ENCODE measurements at places on chromosomes 2 and 18.

DNA sequence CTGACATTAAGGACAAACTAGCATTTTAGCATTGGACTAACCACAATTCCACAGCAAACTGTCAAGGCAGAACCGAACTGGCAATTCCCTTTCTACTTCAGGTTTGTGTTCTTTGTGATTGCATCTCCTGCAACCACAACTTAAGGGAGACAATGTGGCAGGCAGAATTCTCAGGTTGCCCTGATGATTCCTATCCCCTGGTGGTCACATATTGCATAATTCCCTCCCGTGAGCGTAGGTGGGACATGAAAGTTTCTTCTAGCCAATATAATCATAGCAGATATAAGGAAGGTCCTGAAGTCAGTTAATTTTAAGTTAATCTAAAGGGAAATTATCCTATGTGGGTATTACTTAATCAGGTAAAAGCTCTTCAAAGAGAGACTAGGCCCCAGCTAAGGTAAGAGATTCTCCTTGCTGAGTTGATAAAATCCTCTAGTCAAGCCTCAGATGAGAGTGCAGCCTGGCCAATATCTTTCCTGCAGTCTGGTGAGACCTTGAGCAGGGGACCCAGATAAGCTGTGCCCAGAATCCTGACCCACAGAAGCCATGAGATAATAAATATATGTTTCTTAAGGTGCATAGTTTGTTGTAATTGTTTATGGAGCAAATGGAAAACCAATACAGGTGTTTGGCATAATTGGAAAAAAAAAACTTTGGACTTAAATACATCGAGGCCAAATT is 45.9 kb upstream of the TNP1 start:
- DNase-seq = no peak

DNA sequence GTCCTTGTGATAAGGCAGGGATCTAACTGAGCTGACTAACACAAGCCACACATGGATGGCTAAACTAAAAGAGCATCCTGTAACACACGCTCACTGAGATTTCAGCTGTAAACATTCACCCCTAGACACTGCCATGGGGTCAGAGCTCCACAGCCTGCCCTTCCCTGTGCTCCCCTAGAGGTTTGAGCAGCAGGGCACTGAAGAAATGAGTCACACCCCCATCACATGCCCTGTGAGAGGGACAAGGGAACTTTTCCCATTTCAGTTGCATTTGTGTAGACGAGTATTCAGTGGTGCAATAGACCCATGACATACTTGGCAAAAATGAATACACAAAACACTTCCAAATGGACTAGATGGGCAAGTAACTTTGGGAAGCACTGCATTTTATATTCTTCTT is 402.4 kb upstream of the LRRTM1 start:
- DNase-seq = no peak

DNA sequence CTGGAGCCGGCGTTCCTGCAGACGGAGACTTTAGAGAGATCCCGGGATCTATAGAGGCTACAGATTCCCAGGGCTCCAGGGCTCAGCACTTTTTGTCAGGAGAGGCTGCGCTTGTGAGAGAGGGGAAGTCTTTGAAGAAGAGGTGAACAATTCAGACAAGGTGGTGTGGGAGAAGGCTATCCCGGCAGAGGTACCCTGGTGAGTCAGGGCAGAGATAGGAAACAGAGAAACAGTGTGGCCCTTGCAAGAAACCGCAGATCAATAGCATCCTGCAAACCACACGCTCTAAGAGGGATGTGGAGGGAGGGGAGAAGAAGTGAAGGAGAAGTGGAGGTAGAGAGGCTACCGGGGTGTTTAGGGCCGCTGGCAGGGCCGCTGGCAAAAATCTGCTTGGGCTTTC is 160.5 kb upstream of the APCDD1 start:
- DNase-seq = no peak

DNA sequence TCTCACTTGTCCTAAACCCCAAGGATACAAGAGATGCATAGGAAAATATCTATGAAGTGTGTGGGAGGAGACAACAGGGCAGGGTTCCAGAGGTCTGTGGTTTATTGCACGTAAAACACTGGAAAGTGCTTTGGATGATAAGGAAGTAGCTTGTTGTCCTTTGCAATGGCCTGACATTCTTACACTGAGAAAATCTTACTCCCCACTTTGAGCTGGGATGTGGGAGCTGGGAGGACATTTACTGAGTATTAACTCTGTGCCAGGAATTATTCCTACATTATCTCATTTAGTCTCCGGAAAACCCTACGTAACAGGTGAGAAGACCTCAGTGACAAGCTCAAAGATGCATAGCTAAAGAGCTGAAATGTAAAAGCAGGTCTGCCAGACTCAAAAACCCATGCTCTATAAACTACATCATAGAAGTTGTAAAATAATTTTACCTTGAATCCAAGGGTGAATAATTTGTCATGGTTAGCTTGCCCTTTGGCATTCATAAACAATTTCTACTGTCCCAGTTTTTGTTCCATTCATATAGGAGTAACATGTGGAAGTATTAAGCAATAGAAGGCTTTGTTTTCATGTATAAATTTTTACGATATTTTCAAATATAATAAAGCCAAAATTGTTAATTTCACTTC is 9.2 kb upstream of the GALNT3 start:
- DNase-seq = no peak

GRCh38 chr2:26235089-26235488 is 9.3 kb downstream of the HADHA start:
- no peak for DNase-seq

GRCh38 chr18:21129566-21130216 is 18.1 kb upstream of the ROCK1 start:
- no peak for DNase-seq

GRCh38 chr2:10790228-10790973 is 22.2 kb downstream of the PDIA6 start:
- no peak for DNase-seq

- no peak for DNase-seq
Measured at GRCh38 chr2:6952101-6952500, 34.9 kb downstream of the RNF144A start.

DNA sequence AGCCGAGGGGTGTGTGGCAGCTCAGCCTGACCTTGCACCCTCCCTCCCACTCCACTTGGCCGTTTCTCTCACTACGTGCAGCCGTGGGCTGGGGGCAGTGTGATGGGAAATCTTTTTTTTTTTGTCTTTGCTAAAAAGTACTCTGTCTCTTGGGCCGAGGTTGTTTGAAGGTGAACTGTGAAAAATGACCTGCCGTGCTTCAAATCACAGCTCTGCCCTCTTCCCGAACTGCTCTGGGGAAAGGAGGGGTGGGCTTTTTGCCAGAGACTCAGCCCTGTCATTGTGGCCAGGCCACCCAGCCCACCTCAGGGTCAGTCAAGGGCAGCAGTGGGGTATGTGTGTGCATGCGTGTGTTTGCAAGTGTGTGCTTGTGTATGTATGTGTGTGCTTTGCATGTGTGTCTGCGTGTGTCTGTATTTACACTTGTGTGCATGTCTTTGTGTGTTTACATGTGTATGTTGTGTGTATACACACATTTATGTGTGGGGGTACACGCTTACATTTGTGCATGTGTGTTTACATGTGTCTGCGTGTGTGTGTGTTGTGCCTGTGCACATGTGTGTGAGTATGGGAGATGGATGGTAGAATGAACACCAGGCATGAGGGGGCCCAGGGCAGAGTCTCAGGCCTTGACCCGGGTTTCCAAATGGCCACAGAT is 61.3 kb upstream of the HAAO start:
- DNase-seq = no peak

GRCh38 chr2:159744363-159744762 is 32.1 kb downstream of the MARCHF7 start:
- DNase-seq = no peak

DNA sequence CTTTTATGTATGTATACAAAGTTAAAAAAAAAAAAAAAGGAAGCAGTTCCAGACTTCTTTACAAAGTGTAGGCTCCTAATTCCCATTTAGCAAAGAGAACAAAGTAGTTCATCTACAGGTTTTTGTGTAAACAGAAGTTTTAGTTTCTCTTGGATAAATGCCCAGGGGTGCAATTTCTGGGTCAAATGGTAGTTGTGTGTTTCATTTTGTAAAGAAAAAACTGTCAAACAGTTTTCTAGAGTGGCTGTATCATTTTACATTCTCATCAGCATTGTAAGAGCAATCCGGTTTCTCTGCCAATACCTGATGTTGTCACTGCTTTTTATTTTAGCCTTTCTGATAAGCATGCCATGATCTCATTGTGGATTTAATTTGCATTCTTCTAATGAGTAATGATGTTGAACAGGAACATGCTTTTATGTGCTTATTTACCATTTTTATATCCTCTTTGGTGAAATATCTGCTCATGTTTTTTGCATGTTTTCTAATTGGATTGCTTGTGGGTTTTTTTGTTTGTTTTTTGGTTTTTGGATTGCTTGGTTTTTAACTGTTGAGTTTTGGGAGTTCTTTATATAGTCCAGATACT is 16.6 kb upstream of the PSME4 start:
- DNase-seq = peak; percentile 80

DNA sequence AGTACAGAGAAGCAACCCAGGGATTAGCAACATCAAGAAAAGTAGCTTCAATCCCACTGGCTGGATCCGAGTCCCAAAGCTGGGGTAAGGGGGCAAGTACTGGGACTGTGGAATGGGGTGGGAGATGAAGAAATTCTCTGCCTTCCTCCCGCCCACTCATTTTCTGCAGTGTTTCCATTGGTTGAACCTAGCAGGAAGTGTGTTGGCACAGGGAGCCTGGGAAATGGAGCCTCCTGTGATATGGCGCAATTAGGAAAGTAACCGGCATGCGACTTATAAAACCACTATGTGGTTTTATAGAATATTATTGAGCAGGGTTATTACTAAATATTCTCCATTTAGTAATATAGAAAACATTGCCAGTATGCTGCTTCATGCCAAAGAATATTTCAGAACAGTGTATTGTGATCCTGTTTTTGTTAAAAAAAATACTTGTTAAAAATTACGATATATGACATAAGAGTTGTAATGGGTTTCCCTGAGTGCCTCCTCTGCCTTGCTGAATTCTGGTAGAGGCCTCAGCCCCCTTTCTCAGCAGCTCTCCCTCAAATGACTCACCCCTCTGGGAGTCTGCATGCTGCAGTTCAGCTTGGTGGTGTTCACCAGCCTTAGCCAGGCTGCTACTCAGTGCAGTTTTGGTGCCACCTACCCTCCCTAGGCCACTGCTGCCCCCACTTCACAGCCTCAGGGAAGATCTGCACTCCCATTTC is 60.5 kb downstream of the HK2 start:
- DNase-seq = no peak

GRCh38 chr2:74676331-74676730 is 22.3 kb downstream of the SEMA4F start:
- DNase-seq = no peak

GRCh38 chr2:136217996-136218395 is 100.0 kb upstream of the CXCR4 start:
- DNase-seq = no peak

- no peak for DNase-seq
Measured at GRCh38 chr2:181281206-181281832, 175.9 kb upstream of the ITGA4 start.

GRCh38 chr2:198639580-198639979 is 818.2 kb downstream of the SATB2 start:
- no peak for DNase-seq

DNA sequence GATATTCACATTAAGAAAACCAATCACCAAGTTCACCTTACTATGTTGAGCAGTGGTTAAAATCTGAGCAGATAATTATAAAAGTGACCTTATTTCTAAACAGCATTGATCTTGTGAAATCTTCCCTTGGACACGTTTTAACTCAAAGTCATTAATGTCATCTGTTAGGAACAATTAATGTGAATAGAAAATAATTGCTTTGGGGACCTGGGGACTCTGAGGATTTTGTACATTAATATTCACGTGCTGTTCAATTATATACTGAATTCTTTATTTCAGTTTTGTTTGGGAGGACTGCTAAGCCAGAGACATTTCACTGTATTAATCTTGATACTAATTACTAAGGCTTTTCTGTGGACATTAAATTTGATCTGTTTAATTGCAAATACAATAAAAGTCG is 127.1 kb upstream of the LYPD1 start:
- no peak for DNase-seq

GRCh38 chr2:127630096-127630863 is 15.7 kb upstream of the GPR17 start:
- no peak for DNase-seq

DNA sequence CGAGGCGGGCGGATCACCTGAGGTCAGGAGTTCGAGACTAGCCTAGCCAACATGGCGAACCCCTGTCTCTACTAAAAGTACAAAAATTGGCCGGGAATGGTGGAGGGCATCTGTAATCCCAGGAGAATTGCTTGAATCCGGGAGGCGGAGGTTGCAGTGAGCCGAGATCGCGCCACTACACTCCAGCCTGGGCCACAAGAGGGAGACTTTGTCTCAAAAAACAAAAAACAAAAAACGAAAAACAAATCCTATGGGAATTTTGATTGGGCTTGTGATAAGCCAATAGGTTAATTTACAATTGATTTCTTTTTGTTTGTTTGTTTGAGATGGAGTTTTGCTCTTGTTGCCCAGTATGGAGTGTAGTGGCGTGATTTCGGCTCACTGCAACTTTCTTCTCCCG is 24.2 kb upstream of the TOGARAM2 start:
- DNase-seq = no peak

DNA sequence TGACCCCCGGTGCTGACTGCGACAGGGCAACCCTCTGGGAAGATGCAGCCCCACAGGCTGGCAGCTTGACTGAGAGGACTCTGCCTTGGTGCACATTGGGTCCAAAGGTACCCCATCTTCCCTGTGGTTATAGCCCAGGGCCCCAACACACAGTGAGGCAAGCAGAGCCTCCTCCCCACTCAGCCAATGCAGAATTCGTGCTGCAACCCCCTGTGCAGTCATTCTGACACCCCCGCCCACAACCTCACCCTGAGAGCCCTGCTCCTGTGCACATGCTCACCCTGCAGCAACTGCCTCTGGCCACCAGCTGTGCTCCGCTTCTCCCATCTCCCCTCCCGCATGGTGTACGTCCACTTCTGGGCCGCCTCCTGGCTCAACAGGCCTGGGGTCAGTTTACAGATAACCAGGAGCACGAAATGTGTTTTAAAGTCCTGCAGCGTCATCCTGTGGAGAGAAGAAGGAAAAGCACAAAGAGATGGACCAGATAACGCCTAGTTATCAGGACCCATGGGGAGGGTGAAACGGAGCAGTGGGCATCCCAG is 24.4 kb downstream of the CAPN14 start:
- DNase-seq = no peak

- DNase-seq = peak; percentile 83
Measured at GRCh38 chr2:68908392-68908970, 37.3 kb upstream of the BMP10 start.

DNA sequence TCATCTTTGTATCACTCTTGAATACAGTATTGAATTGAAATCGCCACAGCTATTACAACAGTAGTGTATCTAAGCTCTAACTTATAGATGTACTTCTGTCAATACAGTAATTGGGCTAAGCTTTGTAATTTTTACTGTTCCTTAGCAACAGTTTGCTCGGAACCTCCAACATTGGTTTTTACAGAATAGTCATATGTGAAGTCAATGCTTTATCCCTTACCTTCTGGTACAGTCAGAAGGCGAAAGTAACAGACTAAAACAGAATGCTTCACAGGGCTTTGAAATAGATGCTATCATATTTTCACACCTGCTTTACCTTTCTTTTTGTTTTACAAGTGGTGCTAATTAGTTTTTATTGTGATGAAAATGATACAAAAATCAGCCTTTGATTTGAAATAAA is 46.9 kb upstream of the CYP20A1 start:
- no peak for DNase-seq

- DNase-seq = no peak
Measured at GRCh38 chr2:14756122-14756541, 123.6 kb downstream of the LRATD1 start.
